ENCODE measurements at places on chromosomes 3 and 15.

DNA sequence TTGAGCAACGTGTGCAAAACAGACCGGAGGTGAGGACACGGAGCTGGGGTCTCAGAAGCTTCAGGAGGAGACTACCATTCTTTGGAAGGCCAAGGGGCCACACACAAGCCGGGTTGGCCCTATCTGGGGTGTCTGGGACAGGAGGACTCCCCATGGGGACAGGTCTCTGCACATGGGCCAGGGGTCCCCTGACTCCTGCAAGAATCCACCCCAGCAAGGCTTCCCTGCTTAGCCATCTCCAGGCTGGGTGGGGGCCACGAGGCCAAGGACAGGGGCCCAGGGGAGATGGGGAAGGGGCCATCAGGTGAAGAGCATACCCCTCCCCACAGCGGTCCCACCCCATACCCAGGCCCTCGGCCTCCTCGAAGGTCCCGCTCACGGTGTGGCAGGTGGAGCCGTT is 38.5 kb downstream of the ADAMTS7 start:
- DNase-seq, result no peak

DNA sequence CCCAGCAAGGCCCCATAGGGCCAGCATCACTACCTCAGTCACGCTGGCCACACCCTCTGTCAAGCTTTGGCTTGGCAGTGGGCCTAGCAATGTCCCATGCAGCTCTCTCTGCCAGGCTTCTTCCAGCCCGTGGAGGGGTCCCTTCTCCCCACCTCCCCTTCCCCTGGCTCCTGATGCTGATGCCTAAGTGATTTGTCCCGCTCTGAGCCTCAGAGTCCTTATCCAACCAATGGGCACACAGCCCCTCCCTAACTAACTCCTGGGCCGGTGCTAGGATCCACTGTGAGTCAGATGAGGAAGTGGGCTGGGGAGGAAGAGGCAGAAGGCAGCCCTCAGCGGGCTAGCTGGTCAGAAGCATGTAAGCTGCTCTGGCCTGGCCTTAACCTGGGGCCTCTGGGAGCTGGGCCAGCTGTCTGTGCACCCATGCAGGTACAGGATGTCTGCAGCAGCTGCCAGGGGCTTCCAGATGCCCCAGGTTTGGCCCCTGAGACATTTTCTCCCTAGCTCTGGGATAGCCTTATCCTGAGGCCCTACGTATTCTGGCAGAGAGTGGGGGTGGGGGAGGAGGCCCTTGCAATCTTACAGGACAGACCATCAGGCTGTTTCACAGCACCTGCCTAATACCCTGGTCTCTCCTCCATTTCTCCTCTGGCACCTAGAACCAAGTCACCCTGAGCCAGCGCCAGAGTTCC is 740 bp upstream of the ZBTB47 start:
- no peak for DNase-seq

DNA sequence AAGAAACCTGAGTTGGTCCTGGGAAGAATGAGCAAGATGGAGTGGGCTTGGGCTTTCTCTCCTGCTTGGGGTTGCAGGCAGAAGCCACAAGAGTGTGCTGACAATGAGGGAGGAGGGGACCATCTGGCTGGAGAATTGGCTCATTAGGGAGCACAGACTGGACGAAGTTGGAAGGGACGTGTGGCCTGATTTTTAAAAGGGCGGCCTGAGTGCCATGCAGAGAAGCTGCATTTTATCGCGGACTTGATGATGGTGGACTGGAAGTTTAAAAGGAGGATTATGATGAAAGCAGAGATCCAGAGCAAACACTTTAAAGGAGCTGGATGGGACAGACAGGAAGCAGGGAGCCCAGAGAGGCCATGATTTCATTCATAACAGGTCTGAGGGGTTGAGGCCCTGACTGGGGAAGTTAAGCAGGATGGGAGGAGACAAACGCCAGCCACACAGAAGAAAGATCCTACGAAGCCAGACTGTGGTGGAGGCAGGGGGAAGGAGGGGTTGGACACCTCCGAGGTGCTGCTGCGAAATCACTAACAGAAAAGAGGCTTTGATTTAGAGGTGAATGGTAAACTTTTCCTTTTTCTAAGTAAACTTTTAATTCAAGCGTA is 23.6 kb downstream of the TLNRD1 start:
- DNase-seq, result no peak

DNA sequence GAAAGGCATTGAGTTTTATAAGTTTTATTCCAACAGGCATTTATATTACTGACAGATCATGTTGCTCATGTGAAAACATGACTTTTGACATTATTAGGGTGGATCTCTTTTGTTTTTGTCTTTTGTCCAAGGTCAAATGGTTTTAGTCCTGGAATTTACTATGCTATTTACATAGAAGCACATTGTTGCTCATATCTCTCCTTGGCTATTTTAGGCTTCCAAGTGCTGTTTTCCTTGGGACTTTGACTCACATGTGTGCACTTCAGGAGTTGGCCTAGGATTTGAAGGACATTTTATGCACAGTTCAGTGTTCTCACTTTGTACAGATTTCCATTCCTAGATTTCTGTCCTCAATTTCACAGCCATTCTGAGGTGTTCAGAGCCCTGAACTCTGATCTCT is 225.7 kb downstream of the PYDC2 start:
- DNase-seq, result no peak

GRCh38 chr3:124257336-124257864 is 265.5 kb upstream of the ROPN1 start:
- no peak for DNase-seq

GRCh38 chr3:43728947-43729346 is 38.2 kb downstream of the ABHD5 start:
- no peak for DNase-seq

GRCh38 chr15:65902373-65902772 is 33.1 kb downstream of the RAB11A start:
- no peak for DNase-seq

- DNase-seq, result no peak
Measured at GRCh38 chr3:124273651-124274050, 281.7 kb upstream of the ROPN1 start.
